Stimulated activated naive B cell treated with anti-CD40 and anti-IgM and Interleukin-4, amounts not matched to agents 10 μg/mL and 1 μg/mL and 100 μg/mL, for 72 hours (primary cell): ENCODE measurements at places on chromosomes 2 and 18.

- no peak for DNase-seq
These were observed 46.9 kb downstream of the UXS1 start for GRCh38 chr2:106147159-106147558.

GRCh38 chr2:77025714-77026113, 496.5 kb downstream of the LRRTM4 start:
- no peak for DNase-seq

GRCh38 chr2:73897934-73898333, 5.1 kb downstream of the ACTG2 start:
- no peak for DNase-seq

- no peak for DNase-seq
These were observed 48.2 kb downstream of the ZCCHC2 start for GRCh38 chr18:62571037-62571436.

DNA sequence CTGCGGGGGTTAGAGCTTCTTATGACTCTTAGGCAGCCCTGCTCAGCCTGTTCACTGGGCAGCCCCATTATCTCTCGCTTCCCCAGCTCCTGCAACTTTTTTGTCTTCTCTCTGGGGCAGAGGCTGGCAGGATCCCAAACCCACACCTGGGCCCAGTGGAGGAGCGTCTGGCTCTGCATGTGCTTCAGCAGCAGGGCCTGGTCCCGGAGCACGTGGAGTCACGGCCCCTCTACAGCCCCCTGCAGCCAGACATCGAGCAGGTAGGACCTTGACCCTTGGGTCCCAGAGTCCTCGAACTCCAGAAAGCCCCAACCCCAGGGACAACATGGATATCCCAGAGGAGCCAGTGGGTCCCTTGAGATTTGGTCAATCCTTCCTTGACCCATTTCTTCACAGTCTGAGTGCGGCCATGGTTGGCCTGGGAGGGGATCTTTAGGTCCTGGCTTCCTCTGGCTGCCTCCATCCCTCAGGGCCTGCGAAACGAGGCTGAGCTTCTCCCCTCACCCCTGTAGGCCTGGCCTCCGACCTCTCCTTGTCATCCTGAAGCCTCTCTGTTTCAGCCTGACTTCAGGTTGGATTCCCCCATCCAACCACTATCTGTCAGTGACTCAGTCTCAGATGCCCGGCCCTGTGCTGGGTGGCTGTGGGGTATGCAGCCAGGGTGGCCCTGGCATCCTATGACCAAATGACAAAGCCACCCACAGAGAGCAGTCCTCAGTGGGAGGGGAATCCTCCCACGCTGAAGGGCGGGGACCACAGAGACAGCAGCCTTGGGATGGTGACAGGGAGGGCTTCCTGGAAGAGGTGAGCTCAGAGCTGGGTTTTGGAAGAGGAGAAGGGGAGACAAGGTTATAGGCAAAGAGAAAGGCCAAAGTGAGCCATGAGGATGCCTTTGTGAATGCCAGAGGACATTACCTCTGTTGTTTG, 214.2 kb downstream of the DYSF start:
- no peak for DNase-seq

GRCh38 chr2:118095610-118096009, 7.3 kb downstream of the INSIG2 start:
- no peak for DNase-seq

GRCh38 chr18:49441338-49441938, 19.0 kb downstream of the DYM start:
- DNase-seq, result no peak

DNA sequence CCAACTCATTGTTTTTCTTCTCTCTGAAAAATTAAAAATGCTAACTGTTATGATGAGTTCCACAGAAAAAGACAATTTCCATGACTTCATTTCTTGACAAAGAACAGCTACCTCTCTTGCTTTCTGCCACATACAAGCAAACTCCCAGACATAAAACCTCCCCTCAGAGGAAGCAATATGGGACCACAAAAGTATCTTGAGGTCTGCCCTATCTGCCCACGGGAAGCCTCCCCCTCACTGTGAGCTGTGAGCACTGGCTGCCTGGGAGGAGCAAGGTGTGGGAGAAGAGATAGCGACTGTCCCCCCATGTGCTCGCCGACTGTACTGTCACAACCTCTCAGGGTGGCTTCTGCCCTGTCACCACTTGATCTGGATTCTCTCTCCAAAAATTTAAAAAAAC, 69.7 kb upstream of the NRP2 start:
- peak; percentile 4 for DNase-seq

GRCh38 chr2:28263690-28264089, 129.0 kb upstream of the FOSL2 start:
- no peak for DNase-seq

DNA sequence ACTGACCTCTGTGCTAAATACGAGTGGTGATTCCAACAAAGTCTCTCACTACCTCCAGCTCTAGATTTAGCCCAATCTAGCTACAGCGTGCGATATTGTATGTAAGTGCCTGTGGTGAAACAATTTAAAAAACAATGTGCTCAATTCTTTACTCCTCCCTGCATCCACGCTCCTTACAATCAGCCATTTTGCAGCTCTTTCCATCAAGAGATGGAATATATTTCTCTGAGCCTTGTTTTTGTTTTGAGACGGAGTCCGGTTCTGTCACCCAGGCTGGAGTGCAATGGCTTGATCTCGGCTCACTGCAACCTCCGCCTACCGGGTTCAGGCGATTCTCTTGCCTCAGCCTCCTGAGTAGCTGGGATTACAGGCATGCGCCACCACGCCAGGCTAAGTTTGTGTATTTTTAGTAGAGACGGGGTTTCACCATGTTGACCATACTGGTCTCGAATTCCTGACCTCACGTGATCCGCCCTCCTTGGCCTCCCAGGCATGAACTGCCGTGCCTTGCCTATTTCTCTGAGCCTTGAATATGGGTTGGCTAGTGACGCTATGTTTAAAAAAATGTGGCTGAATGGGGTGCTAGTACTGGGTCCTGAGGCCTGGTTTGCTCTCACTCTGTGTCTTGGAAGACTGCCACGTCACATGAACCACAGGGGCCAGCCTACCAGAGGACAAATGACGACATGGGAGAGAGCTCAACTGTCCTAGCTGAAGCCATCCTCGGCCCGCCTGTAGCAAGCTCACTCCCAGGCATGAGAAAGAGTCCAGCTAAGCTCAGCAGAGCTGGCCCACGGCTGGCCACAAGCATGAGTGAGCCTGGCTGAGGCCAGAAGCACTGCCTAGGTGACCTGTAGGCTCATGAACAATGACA, 14.8 kb downstream of the WDFY1 start:
- DNase-seq, result no peak

GRCh38 chr2:129193961-129194360, 785.5 kb upstream of the RAB6C start:
- no peak for DNase-seq

- DNase-seq, result no peak
These were observed 156.5 kb downstream of the ARL6IP6 start for GRCh38 chr2:152874955-152875354.

GRCh38 chr2:205563646-205564045, 118.7 kb upstream of the NRP2 start:
- no peak for DNase-seq

- DNase-seq, result no peak
These were observed 76.0 kb upstream of the DSG1 start for GRCh38 chr18:31241900-31242409.

- DNase-seq, result no peak
These were observed 43.4 kb downstream of the HK2 start for GRCh38 chr2:74877376-74877775.

GRCh38 chr2:23118313-23118712, 266.7 kb upstream of the KLHL29 start:
- DNase-seq, result no peak

DNA sequence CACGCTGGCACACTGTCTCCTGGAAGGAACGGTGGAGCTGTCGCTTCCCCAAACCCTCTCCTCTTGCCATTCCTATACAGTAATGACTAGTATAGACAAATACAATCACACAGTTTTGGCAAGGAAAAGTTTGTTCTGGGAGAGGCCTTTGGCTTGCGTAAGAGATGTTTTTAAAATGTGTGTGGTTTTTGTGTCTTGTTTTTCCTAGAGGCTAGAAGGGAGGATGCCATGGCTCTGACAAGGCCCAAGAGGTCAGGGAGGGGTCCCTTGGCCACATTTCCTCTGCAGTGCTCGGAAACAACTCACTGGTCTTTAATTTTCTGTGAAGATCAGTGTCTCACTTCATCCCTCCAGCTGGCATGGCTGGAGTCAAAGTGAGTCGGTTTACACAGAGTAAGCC, 195.9 kb downstream of the SH3RF3 start:
- no peak for DNase-seq

GRCh38 chr18:295756-296490, 28.1 kb upstream of the THOC1 start:
- DNase-seq, result no peak

- no peak for DNase-seq
These were observed 248.7 kb downstream of the ZNF385B start for GRCh38 chr2:179612591-179613298.

GRCh38 chr18:42922363-42922762, 193.1 kb downstream of the RIT2 start:
- DNase-seq, result no peak

GRCh38 chr18:54280220-54280569, 10.9 kb downstream of the POLI start:
- no peak for DNase-seq

- no peak for DNase-seq
These were observed 46.3 kb upstream of the AQP4 start for GRCh38 chr18:26911840-26912239.

DNA sequence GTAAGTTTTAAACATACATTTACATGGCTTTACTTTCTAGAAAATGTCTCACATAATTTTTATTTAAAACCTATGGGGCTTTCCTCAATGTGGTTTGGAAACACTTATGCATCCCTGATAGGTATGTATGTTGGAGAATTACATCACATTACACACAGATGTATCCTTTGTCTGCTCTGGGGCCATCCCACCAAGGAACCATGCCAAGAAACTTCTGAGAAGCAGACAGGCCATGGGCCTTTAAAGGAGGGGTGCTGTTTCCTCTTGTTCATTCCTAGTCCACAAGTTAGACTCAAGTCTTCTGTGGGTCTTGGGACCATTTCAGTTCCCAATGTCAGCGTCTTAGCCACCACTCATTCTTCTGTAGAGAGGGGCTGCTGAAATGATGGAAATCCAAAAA, 162.0 kb upstream of the SETBP1 start:
- DNase-seq, result no peak

DNA sequence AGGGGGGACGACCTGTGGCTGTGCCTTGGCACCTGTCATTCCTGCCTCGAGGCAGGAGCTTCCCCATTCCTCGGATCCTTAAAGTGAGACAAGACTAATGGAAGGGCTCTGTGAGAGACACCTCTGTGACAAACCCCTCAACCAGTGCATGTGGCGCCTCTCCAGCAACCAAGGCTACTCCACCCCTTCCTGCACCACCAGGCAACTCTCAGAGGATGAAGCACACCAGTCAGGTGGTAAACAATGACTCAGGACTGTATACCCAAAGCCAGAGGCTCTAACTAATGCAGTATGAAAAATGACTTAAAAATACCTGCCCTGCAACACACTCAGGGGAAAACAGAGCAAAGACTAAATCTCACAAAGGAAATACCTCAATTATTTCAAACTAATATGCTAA, 136.9 kb downstream of the UXS1 start:
- no peak for DNase-seq

GRCh38 chr2:655626-656025, 21.6 kb downstream of the TMEM18 start:
- no peak for DNase-seq

GRCh38 chr2:62485761-62486438, 20.1 kb downstream of the TMEM17 start:
- DNase-seq, result no peak

DNA sequence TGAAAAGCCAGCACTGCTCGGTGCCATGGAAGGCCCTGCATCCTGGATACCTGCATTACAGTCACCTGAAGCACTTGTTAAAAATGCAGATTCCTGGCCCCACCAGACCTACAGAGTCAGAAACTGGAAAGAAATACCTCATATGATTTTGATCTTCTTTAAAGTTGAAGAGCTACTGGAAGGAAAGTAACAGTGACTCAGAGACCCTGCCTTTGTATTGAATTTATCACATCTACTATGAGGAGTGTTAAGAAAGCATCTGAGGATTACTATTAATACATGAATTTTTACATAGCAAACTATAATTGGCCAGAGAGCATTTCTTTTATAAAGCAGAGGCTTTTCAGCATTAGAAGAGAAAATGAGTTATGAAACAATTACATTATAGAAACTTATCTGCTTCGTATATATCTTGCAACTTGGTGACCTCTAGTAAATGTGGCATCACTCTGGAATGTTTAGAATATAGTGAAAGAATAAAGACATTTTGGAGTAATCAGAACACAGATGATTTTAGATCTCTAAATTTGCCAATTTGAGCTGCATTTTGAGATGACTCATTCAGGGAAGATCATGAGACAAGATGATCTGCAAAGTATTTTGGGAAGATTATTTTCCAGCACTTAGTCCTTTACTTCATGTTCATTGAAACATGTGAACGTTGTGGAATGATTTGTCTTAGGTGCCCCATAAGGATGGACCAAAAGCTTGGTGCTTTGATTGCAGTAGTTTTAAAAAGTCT, 12.2 kb downstream of the PTPRM start:
- no peak for DNase-seq

DNA sequence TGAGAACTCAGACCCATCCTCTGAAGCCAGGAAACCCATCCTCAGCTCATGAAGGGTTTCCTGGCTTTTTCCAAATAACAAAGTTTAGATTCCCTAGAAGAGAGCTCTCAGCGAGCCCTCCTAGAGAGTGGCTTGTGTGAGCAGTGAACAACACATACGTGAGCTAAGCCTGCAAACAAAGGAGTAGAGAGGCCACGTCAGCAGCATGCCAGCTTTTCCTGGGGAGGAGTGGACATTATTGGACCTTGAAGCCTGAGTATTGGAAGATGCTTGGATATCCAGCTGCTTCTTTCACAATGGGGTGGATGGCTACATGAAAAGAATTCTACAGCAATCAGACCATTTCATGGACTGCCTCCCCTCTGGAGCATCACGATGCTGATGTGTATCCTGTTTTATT, 21.1 kb downstream of the KIF5C start:
- DNase-seq, result no peak

- no peak for DNase-seq
These were observed 8.2 kb downstream of the KCTD1 start for GRCh38 chr18:26540043-26540628.

DNA sequence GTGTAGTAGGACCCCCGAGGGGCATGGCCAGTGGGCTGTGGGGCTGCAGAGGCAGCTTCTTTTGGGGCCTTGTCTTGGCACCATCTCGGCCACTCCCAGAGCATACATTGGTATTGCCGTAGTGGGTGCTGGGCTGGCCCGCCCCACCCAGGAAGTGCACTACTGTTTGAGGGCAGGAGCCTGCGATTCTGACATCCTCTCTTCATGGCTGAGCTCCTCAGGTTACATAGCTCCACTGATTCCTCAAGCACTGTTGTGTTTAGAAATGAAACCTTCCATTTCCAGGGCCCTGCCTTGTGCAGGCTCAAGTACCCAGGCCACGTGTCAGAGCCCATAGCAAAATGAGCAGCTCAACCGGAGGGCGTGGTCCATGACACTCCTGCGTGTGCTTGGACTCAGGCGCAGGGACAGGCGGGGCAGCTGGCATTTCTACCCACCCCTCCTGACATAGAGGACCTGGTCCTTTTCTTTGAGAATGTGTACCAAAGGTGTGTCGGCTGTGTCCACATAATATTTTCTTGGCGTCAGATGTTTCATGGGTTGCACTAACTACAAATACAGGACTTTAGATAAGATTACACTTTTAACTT, 67.9 kb downstream of the DGKD start:
- DNase-seq, result peak; percentile 59

- peak; percentile 8 for DNase-seq
These were observed 19.6 kb upstream of the RPIA start for GRCh38 chr2:88671786-88672427.
